ENCODE measurements at places on chromosomes 3 and 15. TPM values are rescaled to one million over a fixed set of nuclear protein-coding genes. Genes with fewer than 3 reads are reported as not detected.

Gene FOXB1
- total RNA-seq, result not detected

Gene GP5
- under 0.01 TPM for total RNA-seq

Gene GOLGA6A
- 0.13 TPM for total RNA-seq

Gene CLSTN2
- total RNA-seq, result under 0.01 TPM

Gene SLITRK3
- total RNA-seq, result not detected

Gene TMEM266
- total RNA-seq, result under 0.01 TPM

Gene CSPG4
- total RNA-seq, result 6.3 TPM

Gene LRRC34
- under 0.01 TPM for total RNA-seq

Gene KLHL6
- under 0.01 TPM for total RNA-seq

Gene CAPN3
- total RNA-seq, result 2.1 TPM

Gene ZPLD1
- total RNA-seq, result 2.6 TPM

Gene SLC22A13
- 0.77 TPM for total RNA-seq

Gene ABHD14A
- 0.79 TPM for total RNA-seq

Gene NR2C2
- total RNA-seq, result 16.1 TPM

Gene CCDC50
- total RNA-seq, result 57.7 TPM

Gene EIF4A2
- 357 TPM for total RNA-seq

Gene GALNT15
- 0.53 TPM for total RNA-seq

Gene GPR87
- 64.5 TPM for total RNA-seq

Gene IP6K1
- total RNA-seq, result 27.1 TPM

Gene EPB42
- total RNA-seq, result not detected

Gene GNB5
- total RNA-seq, result 54.9 TPM

- DNase-seq, result no peak
Observed at GRCh38 chr3:189632242-189632641, 1.1 kb downstream of the TP63 start.

- DNase-seq, result peak; percentile 54
Observed at GRCh38 chr15:49235446-49236124, 65.5 kb downstream of the GALK2 start.

- no peak for DNase-seq
Observed at GRCh38 chr3:18223571-18223970, 201.6 kb downstream of the SATB1 start.

GRCh38 chr3:127011270-127011992 is 28.5 kb downstream of the PLXNA1 start:
- DNase-seq, result no peak

GRCh38 chr3:64380546-64380945 is 155.3 kb upstream of the PRICKLE2 start:
- no peak for DNase-seq

DNA sequence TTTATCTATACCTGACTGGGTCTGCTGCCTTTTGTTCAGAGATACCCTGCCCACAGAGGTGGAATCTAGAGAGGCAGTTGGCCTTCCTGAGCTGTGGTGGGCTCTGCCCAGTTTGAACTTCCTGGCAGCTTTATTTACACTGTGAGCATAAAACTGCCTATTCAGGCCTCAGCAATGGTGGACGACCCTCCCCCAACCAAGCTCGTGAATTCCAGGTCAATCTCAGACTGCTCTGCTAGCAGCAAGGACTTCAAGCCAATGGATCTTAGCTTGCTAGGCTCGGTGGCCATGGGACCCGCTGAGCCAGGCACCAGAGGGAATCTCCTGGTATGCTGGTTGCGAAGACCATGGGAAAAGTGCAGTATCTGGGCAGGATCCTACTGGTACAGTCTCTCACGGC is 270.2 kb downstream of the CADM2 start:
- no peak for DNase-seq

- no peak for DNase-seq
Observed at GRCh38 chr3:135694142-135694541, 271.4 kb upstream of the PPP2R3A start.

GRCh38 chr15:22265056-22265945 is 185.0 kb downstream of the OR4M2 start:
- DNase-seq, result no peak

GRCh38 chr3:25663347-25663868 is 1.3 kb downstream of the TOP2B start:
- DNase-seq, result peak; percentile 28

GRCh38 chr3:28013864-28014473 is 227.4 kb upstream of the CMC1 start:
- DNase-seq, result no peak

DNA sequence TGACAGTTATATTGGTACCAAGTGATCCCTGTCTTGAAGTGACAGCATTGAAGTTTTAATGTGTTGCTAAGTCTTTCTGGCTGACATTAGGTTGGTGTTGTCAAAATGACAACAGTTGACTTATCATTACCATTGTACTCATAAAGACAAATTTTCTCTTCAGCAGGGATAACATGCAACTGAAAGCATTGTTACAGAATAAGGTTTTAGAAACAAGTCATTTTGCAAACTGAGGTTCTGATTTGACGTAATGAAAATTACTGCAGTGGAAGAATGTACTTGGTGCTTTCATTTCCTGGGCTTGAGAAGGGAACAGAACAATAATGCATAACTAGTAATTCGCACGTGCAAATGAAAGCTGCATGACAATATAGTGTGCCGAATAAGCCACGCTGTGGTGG is 75.1 kb downstream of the MOBP start:
- no peak for DNase-seq

DNA sequence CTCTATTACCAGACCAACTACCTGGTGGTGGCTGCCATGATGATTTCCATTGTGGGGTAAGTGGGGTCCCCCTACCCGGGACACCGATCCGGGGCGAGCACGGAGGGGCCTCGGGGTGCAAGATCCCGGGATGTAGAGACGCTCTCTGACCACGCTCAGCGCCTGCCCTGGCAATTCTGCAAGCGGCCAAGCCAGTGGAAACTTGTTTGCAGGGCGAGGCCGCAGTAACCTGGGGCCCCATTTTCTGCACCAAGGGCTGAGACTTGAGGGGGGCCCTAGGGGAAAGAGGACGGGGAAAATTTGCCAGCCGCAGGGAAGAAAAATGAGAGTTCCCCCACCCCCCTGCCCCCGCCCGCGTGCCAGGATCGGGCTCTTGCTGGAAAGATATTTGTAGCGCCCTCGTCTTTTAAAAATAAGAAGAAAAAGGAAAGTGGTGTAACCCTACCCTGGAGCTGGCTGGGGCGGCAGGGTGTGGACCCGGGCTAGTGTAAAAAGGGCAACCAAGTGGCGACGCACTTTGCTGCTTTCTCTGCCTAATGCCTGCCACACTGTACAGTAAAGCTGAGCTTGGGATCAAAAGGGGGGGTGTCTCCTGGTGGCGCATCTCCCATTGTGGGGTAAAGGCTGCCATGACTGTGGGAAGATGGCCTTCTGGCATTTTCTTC is 563 bp downstream of the ARL6IP5 start:
- DNase-seq, result no peak

DNA sequence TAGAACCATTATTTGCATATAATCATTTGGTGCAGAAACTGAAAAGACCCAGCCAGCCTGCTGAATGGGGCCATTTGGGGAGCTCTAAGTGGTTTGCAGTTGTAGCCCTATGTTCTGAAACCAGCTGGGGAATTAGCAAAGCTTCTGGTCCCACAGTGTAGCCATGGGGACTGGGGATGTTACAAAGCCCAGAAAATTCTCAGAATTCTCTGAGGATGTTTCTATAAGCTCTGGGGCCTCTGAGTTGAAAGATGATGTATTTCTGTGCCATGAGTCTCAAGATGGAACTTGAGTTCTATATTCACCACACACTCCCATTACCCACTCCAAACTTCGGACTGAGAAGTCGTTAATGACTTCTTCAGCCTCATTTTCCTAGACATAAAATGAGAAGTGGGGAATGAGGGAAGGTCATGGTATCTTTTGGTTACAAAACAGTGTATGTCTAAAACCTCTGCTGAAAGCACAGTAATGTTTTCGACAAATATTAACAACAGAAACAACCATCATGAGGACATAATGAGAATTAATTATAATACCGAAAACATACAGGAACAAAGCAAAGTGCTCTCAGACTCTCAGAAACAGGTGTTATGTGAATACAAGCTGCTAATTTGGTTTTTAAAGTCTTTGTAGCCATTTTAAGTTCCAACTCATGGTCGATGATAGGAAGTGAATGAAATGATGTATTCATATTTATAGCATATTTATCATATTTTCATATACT is 89.4 kb downstream of the RFTN1 start:
- no peak for DNase-seq

DNA sequence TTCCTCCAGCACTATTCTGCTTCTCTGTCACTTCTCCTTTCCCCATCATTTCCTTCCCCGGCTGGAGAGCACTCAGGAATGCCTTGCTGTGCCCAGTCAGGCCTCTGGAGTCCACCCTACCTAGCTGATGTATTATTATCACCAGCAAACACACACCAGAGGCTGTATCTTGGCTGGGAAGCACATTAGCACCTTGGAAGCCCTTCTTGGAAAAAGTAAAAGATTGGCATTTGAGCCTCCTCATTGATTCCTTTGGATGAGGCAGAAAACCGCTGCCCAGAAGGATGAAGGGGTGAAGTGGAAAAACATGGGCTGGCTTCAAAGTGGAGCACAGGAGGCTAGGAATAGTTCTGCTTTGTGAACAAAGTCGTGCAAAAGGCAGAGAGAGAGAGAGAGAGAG is 244.3 kb downstream of the RPLP1 start:
- no peak for DNase-seq

GRCh38 chr3:53709256-53709655 is 137.0 kb downstream of the CHDH start:
- no peak for DNase-seq

DNA sequence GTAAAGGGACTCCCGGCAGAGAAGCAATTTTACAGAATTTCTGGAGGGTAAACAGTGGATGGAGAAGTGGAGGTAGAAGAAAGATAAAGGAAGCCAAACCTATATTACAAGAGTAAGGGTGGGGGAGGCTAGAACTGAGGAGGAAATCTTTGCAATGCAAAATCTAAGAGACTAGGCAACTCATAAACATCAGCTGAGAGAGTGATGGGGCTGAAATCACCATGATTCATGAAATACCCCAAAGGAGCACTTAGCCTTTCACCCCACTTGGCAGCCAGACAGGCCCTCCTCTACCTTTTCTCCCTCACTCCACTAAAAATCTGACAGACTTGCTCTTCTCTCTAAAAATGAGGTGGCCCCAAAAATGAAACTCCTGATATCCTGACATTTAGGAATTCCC is 19.5 kb upstream of the ZBTB38 start:
- no peak for DNase-seq

- peak; percentile 8 for DNase-seq
Observed at GRCh38 chr15:57218826-57219576, 157.3 kb upstream of the CGNL1 start.

DNA sequence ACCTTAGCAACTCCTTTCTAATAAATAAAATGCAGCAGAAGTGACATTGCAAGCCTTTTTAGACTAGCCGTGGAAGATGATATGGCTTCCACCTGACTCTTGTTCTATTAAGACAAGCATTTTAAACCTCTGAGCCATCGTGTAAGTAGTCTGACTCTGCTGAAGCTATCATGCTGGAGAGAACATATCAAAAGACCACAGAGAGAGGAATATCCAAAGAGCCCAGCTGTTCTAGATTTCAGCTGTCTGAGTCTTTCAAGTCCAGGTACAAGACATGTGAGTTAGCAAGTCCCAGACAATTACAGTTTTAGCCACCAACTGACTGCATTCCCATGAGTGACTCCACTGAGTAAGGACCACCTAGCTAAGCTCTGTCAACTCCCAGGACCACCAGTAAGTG is 517.0 kb upstream of the NAALADL2 start:
- no peak for DNase-seq

- no peak for DNase-seq
Observed at GRCh38 chr3:16496008-16496407, 17.5 kb downstream of the RFTN1 start.

GRCh38 chr15:29890336-29891095 is 68.2 kb upstream of the TJP1 start:
- DNase-seq, result no peak

GRCh38 chr3:134353171-134353825 is 20.9 kb downstream of the AMOTL2 start:
- DNase-seq, result no peak

DNA sequence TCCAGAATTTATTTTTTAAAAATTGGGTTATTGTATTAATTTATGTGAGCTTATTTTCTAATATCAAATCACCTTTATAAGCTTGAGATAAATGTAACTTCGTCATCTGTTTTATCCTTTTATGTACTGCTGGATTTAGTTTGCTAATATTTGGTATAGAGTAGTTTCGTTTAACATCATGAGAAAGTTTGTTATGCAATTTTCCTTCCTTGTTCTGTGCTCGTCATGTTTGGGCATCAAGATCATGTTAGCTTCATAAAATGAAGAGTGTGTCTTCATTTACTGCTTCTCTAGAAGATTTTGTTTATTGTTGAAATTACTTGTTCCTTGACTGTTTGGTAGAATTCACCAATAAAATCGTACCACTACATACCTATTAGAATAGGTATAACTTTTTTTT is 262.1 kb upstream of the SATB1 start:
- no peak for DNase-seq

GRCh38 chr3:48268936-48269561 is 28.1 kb downstream of the ZNF589 start:
- peak; percentile 75 for DNase-seq

GRCh38 chr15:65653341-65653740 is 31.6 kb downstream of the SLC24A1 start:
- DNase-seq, result peak; percentile 72

GRCh38 chr3:179688850-179689249 is 36.0 kb downstream of the USP13 start:
- DNase-seq, result peak; percentile 20

- DNase-seq, result no peak
Observed at GRCh38 chr15:79357566-79357965, 46.7 kb downstream of the TMED3 start.

DNA sequence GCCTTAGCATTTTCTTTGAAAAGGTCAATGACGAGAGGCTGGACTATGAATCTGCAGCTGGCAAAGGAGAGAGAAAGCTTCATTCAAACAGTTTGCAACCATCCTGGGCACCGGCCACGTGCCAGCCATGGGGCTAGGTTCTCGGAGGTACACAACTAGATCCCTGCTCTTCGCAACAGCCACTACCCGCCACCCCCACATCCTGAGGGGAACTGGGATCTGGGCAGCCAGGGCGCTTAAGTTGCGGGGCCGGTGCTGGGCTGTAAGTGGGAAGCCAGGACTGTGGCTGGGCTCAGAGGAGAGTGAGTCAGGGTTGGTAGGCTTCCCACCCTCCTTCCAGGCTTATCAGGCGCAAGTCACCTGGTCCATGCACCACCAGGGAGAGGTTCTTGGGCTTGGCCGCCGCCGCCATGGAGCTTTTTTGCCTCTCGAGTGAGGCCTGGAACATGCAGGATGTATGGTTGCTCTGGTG is 95.0 kb upstream of the TERB2 start:
- no peak for DNase-seq

- no peak for DNase-seq
Observed at GRCh38 chr3:69511361-69511760, 125.5 kb upstream of the FRMD4B start.

GRCh38 chr3:12334786-12335185 is 45.9 kb downstream of the PPARG start:
- no peak for DNase-seq
